ENCODE measurements at places on chromosomes 12 and 14. TPM values are rescaled to one million over a fixed set of nuclear protein-coding genes. Genes with fewer than 3 reads are reported as not detected.

DNA sequence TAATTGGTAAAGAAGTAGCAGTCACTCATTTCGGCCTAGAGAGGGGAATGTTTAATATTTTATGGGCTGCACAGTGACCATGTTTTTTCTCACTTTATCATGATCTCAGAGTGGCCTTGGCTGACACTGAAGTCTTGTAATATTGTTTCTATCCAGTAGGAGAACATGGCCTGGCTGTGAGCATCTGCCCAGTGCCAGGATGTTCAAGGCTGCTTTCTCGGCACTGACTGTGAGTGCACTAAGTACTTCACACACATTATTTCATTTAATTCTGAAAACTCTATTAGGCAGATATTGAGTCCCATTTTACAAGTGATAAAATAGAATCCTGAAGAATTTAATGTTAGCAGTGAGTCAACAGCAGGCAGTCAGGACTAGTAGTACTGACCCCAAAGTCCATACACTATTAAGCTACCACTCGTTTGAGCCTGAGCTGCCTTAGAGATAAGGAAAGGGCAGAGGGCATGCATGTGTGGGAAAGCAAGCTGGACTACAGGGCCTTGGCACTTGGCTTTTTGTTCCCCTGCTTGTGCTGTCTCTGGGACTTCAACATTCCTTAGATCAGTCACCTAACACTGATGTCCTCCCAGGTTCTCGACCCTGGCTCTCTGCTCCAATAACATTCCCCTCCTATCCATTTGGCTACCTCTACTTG lies 42.2 kb upstream of the APPL2 start:
- DNase-seq, result no peak

- DNase-seq, result no peak
Observed at GRCh38 chr12:128008341-128008740, 258.6 kb upstream of the TMEM132C start.

- no peak for DNase-seq
Observed at GRCh38 chr14:35340616-35341453, 48.7 kb downstream of the PSMA6 start.

DNA sequence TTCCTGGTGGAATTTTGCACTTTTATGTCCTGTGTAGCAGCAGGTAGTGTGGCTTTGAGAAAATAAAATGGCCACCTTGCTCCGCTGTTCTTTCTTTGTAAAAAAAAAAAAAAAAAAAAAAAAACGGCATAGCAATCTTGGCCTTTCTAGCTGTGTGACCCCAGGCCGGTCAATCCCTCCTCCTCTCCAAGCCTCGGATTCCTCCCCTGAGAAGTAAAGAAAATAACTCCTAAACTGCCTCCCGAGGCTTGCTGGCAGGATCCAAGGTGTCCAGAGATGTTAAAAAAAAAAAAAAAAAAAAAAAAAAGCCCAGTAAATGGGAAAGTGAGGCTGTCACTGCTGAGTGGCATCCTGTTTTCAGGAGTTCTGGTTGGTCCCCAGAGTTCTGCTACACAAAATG lies 23.9 kb upstream of the MAP1LC3B2 start:
- no peak for DNase-seq

DNA sequence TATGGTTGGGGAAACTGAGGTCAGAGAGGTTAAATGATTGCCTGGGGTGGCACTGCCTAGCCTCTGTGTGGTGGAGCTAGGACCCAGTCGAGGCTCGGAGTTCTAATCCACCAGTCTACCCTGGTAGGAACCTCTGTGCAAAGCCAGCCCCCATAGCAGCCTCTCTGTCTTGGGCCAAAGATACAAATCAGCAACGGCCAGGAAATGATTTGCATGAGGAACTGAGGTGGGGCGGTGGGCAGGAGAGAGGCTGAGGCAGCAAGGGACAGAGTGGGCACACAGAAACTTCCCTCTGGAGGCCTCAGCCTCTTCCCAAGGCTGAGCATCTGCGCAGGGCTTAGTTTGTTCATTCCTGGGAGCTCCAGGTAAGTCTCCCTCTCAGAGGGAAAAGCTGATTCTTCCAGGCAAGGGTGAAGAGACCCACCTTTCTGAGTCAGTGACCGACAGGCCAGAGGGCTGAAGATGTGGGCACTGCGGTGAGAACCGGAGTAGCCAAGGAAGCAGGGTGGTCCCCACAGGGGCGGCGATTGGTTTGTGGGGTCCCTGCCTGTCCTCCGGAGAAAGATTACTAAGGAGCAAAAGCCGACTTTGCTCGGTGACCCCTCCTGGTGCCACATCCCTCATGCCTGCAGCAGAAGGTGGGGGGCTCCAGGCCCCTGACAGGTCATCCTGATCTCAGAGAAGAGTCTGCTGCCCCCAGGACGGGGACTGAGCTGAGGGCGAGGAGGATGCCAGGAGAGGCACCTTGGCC lies 134.6 kb downstream of the CACNA1C start:
- DNase-seq, result no peak

- no peak for DNase-seq
Observed at GRCh38 chr14:72608391-72609204, 285.3 kb downstream of the DPF3 start.

DNA sequence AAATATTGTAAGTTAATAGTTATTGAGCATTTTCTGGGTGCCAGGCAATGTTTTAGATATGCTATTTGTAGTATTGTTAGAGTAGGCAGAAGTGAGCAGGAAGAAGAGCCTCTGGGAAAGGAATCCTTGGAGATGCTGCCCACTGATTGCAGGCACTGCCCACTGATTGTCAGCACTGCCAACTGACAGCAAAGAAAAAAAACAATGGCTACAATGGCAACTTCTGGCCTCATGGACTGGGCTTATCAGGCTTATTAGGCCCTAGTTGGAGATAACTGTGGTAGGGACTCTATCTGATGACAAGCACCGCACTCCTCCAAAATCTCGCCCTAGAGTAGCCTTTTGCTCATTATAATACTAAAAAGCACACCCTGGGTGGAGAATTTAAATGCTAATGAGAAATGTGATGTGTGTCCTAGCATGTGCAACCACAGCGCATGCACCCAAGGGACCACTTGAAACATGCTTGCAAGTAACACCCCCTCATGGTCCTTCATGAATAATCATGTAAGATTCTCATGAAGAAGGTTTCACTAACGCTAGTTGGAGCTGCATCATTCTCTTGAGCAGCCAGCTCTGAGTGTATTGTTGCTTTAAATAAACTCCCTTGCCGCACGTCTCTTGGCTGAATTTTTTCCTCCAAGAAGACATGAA lies 103.5 kb upstream of the PPP4R3A start:
- no peak for DNase-seq

DNA sequence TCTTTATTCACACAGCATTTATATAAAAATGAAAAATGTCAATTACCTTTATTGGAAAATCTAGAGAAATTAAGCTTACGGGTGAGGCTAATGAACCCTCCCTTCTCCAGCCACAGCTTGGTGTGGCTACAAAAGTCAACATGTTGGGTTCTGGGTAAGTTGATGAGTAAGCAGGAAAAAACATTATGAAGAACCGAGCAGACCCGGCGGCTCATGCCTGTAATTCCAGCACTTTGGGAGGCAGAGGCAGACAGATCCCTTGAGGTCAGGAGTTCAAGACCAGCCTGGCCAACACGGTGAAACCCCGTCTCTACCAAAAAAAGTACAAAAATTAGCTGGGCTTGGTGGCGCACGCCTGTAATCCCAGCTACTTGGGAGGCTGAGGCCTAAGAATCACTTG lies 10.9 kb downstream of the NAA25 start:
- DNase-seq, result no peak

- no peak for DNase-seq
Observed at GRCh38 chr12:15201056-15201455, 20.2 kb downstream of the RERG start.

GRCh38 chr12:21301-22189 lies 45.0 kb upstream of the IQSEC3 start:
- no peak for DNase-seq

DNA sequence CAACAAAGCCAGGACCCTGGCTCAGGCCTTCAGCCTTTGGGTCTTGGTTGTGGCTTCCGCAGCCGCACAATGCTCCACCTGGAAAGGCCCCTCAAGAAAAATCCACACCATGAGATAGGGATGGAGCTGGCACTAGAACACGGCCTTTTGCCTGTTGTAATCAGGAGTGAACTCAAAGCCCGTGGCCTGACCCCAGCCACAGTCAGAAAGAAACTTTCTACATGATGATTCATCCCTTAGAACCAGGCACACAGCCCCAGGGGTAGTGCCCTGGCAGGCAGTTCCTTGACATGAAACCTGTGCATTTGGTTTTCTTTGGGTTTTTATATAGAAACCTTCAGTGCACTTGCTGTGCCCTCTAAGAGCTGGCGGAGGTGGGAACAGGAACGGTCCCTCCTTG lies 5.1 kb downstream of the CLMN start:
- DNase-seq, result no peak

DNA sequence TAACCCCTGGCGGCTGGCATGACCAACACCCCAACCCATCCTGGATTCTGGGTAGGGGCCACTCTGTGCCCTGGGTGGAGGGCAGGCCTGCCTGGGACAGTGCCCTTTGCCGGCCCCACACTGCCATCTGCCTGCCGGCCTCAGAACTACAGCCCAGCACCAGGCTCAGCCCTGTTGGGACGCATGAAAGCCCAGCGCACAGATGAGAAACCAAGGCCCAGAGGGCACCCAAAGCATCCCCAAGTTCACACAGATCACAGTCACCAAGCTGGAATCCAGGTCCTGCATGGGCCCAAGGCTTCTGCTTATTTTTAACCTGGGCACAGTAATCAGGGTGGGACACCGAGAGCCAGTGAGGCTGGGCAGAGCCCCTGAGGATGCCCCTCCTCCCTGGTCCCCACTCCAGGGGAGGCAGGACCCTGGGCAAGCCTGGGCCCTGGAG lies 26.2 kb downstream of the RFLNA start:
- peak; percentile 70 for DNase-seq

GRCh38 chr12:93087840-93088610 lies 158.9 kb upstream of the EEA1 start:
- no peak for DNase-seq

DNA sequence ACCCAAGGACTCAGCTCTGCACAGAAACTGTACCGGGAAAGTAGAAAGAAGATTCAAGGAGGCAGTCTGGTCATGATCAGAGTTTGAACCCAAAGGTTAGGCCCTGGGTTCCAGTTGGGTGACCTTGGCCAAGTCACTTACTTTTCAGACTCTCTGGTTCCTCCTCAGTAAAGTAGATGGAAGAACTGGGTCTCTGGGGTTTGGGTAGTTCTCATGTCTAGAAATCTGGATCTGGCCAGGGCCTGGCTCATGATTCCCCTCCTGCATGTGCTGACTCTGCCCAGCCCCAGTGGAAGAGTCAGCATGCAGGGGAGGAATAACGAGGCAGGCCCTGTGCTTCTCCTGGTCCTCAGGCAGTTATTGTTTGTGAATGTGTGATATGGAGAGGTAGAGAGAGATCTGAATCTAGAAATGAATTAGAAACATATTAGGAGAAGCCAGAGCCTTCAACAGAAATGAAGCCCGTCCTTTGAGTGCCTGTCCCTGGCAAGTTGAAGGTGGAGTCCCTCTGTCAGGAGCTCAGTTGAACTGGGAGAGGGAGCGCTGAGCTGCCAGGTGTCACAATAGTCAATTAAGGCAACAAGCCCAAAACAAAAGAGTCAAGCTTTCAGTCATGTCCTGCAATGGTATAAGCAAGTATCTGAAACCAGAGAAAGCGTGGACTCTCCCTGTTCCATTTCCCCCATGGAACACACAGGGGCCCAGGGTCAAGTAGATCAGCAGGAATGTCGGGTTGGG lies 131.3 kb upstream of the HIF1A start:
- no peak for DNase-seq

GRCh38 chr14:106308839-106309389 lies 782.5 kb downstream of the TMEM121 start:
- DNase-seq, result no peak

GRCh38 chr12:113601656-113602263 lies 130.1 kb upstream of the LHX5 start:
- DNase-seq, result no peak

- DNase-seq, result peak; percentile 87
Observed at GRCh38 chr14:75469606-75470237, 41.9 kb downstream of the JDP2 start.

GRCh38 chr14:49121246-49121645 lies 464.9 kb downstream of the RPS29 start:
- no peak for DNase-seq

DNA sequence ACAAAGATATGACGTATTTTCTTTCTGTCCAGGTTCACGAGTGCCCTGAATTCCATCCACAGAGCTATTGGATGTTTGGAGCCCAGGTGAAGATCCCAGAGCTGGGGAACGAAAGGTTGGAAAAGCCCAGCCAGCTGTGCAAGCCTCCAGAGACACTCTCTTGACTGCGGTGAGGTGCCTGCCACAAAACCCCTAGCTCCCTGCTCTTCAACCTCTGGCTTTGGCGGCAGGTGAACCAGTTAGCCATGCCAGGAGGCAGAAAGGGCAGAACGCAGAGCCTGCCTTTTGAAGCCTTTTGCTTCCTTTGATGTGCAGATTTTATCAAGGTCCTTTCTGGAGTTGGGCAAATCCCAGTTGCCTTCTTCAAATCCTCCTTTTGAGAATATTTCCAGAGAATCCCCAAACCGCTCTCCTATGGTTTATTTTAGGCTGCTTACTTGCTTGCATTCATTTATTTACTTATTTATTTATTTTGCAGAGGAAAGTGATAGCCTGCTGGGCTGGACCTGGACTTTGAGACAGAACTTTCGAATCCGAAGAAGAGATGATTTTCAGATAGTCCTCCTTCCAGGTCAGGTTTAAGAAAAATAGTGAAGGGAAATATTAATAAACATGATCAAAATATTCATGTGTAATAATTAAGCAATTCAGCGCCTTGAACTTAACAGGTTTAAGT lies 411.2 kb upstream of the TBX3 start:
- DNase-seq, result no peak

GRCh38 chr12:47804171-47804570 lies 15.5 kb downstream of the HDAC7 start:
- DNase-seq, result no peak

DNA sequence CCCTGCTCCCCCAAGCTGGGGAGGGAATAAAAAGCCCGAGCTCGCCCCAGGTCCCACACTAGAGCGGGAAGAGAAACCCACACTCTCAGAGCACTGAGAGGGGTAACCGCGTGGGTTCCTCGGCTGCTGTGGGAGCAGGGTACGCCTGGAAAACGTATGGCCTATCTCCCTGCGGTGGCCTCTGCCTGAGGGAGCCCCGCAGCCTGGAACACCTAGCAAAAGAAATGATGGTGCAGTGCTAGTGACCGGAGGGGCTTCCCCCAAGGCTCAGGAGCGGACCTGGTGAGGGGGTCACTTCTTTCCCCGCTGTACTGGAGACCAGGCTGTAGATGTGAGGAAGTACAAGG lies 2.5 kb upstream of the OR4N2 start:
- no peak for DNase-seq

- DNase-seq, result no peak
Observed at GRCh38 chr12:96850676-96851075, 56.4 kb upstream of the NEDD1 start.

GRCh38 chr12:110424237-110424636 lies 20.7 kb upstream of the ANAPC7 start:
- no peak for DNase-seq

The STXBP6 gene
- 17.2 TPM for total RNA-seq

The TMTC1 gene
- total RNA-seq, result 37.7 TPM

The BDKRB1 gene
- 0.35 TPM for total RNA-seq

The KRT79 gene
- 0.58 TPM for total RNA-seq

The SUSD6 gene
- total RNA-seq, result 77.4 TPM

The TAS2R19 gene
- 3.3 TPM for total RNA-seq

The EPYC gene
- 0.47 TPM for total RNA-seq

The TAS2R42 gene
- not detected for total RNA-seq

The CLEC4E gene
- 5.5 TPM for total RNA-seq
